ENCODE measurements at places on chromosomes 16 and 17. TPM values are rescaled to one million over a fixed set of nuclear protein-coding genes. Genes with fewer than 3 reads are reported as not detected.

DNA sequence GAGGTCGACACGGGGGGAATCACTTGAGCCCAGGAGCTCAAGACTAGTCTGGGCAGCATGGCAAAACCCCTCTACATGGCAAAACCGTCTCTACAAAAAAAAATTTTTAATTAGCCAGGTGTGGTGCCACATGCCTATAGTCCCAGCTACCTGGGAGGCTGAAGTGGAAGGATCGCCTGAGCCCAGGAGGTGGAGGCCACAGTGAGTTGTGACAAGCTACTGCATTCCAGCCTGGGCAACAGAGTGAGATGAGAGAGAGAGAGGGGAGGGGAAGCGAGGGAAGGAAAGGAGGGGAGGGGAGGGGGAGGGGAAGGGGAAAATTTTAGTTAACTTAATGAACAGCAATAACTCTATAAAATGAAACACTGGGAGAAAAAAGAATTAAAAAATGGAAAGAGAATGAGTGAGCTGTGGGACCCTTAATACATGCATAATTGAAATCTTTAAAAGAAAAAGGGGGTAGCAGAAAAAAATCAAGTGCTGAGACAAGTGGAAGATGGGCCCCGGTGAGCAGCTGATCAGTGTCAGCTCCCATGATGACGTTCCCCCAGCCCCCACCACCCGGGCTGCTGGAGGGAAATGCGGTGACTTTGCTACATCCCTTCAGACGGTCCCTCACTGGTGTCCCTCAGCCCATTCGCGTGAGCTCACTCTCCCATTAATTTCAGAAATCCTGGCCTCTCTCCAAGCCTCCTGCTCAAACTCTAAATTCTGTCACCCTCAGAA is 2.7 kb downstream of the ASGR2 start:
- DNase-seq, result no peak

The TCAP gene
- polyA plus RNA-seq, result 0.14 TPM

DNA sequence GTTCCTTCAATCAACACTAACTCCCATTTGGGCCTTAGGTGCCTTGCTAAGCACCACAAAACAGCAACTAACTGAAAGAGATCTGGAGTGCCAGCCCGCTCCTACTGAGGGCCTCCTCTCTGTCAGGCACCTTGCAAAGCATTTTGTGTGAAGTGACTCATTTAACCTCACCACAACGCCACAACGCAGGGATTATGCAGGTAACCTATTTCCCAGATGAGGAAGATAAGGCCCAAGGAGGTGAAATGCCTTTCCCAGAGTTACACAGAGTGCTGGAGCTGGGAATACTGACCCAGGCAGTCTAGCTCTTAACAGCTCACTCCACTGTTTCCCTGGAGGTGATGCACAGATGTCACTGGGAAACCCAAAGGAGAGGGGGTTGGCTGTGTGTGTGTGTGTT is 32.8 kb downstream of the DRC3 start:
- DNase-seq, result no peak

DNA sequence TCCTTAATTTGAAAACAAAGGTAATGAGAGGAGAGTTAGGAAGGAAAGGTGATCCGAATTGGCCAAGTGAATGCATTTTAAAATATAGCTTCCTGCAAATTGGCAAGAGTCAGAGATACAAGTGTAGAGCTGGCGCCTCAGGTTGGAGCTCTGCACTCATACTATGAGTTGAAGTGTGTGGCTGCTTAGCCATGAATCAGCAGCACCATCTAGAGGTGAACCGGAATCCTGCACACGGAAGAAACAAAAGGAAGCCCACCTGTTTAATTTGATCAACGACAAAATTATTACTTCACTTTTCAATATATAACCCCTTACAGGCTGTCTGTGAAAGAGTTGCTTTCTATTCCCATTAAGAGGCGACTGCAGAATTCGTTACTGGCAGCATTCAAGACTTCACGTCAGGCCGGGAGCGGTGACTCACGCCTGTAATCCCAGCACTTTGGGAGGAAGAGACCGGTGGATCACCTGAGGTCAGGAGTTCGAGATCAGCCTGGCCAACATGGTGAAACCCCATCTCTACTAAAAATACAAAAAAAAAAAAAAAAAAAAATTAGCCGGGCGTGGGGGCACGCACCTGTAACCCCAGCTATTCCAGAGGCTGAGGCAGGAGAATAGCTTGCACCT is 1253.7 kb upstream of the CDH8 start:
- DNase-seq, result no peak

DNA sequence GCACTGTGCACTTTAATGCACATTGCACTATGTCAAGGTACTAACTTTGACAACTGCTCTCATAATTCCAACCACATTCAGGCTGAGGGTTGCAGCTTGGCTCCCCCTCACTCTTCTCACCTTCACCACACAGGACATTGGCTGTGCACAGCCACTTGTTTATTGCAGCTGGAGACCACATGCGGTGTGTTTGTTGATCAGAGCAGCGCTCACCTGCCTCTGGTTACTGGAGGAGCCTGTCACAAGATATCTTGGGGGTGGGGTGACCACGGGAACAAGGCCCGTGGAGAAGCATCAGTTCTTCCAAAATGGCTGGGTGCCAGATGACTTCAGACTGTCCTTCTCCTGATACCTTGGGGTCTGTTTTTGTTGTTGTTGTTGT is 10.6 kb upstream of the CCL5 start:
- DNase-seq, result peak; percentile 78

The FOXO3B gene
- 3.4 TPM for polyA plus RNA-seq

DNA sequence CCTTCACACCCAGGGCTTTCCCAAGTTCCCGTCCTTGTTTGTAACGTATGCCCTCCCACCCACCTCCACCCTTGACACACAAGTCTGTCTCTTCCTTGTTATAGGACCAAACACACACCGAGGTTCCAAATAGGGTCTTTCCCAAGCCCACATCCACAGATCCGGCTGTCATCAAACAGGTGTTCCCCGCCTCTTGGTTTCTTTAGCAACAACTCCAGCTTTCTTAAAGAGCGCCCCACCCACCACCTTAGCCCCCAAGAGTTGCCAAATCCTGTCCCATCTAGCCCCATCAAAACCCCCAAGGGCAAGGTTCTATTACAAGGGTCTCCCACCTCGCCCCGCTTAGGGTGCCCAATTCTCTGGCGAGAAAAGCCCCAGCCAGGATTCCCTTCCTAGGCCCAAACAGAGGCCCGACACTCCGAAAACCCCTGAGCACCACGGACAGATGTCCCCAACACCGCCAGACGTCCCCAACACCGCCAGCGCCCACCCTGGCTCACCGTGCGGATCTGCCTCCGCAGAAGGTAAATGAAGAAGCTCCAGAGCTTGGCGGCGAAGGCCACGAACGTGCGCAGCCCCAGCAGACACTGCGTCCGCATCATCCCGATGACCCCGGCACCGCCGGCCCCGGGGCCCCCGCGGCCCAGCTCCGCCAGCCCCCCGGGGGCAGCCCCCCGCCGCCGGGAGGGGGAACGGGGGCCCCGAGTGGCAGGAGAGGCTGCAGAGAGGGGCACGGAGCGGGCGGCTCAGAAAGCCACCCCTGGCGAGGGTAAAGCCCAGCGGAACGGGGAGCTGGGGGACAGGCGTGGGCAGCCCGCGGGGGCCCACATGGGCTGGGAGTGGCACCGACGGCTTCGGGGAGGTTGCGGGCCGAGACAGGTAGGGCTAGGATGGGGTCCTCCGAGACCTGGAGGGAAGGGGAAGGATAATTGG is 573 bp downstream of the CTDNEP1 start:
- no peak for DNase-seq

DNA sequence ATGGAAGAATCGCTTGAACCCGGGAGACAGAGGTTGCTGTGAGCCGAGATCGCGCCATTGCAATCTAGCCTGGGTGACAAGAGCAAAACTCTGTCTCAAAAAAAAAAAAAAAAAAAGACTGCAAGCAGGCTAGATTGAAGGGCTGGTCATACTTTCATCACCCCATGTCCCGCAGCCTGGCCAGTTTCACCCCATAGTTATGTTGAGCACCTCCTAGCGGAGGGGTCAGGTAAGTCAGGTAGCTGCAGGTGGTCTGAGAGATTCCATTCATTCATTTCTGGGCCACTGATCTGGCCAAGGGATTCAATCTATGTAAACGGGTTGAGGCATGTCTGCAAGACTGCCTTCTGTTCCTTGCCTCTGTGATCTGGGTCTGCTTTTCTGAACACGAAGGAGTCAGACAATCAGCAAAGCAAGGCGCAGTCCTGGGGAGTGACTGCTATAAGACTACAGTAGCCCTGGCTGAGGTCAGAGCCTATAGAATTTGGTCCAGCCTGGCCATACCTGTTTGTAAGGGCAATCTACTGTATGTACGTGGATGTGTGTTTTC is 23.6 kb upstream of the BPTF start:
- no peak for DNase-seq

GRCh38 chr16:66927918-66928649 is 2.7 kb upstream of the RRAD start:
- DNase-seq, result no peak

DNA sequence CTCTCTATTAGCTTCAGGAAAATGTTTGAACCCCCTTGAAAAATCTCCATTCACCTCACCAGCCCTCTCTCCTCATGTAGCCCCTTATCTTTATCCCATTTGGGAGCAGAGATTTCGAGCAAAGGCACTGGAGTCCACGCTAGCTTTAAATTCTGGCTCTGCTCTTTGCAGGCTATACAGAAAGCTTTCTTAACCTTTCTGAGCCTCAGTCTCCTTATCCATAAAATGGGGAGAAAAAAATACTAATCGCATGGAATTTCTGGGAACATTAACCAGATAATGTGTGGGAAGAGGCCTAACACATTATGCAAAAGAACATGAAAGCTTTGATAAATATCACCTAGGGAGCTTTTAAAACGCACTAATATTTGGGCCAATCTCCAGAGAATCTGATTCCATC is 476.3 kb upstream of the CDH5 start:
- DNase-seq, result no peak

The SLC52A1 gene
- polyA plus RNA-seq, result 0.20 TPM

DNA sequence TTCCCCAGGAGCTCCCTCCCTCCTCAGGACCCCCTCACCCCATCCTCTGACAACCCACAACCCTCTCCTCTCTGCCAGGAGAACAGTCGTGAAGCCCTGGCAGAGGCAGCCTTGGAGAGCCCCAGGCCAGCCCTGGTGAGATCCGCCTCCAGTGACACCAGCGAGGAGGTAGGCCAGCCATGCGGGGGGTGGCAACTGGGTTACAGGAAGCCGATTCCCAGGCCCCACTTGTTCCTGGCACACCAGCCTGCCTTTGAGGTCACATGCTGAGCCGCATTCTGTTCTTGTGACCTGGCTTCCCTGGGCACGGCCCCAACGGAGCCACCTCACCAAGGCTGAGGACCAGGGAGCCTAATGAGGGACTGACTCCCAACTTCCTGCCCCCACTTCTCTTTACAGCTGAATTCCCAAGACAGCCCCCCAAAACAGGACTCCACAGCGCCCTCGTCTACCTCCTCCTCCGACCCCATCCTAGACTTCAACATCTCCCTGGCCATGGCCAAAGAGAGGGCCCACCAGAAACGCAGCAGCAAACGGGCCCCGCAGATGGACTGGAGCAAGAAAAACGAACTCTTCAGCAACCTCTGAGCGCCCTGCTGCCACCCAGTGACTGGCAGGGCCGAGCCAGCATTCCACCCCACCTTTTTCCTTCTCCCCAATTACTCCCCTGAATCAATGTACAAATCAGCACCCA is 7.9 kb downstream of the NAT9 start:
- DNase-seq, result no peak

GRCh38 chr17:41339571-41340172 is 11.0 kb downstream of the KRT33A start:
- DNase-seq, result no peak

DNA sequence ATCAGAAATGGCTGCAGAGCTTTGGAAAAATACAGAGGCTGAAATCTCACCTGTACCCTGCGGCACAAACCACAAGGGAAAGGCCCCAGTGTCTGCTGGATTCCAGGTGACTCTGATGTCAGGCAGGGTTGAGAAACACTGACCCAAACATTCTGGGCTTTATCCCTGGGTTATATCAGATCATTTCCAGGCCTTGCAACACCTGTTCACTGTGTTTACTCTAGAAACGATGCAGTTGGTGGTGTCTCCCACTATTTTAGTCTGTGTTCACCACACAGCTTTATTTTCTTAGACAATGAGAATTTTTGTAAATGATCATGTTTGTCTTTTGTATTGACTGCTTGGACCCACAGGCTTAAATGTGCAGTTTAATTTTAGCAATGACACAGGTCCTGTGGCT is 151.5 kb upstream of the SDK2 start:
- no peak for DNase-seq

DNA sequence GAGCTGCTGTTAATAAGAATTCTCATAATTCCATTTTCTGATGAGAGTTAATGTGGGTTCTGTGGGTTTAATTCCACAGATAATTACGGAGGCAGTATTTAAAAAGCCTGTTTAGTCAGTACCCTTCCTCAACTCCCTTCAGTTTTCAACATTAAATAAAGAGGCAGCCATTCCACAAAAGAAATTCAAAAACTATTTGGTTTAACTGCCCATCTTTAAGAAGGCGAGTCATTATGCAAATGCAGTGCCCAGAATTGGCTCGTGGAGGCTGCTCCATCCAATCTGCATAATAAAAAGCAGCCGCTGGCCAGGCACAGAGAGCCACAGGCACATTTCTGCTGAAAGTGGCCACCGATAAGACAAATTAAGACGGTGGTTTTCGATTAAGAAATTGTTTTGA is 194.4 kb upstream of the TOX3 start:
- DNase-seq, result no peak

DNA sequence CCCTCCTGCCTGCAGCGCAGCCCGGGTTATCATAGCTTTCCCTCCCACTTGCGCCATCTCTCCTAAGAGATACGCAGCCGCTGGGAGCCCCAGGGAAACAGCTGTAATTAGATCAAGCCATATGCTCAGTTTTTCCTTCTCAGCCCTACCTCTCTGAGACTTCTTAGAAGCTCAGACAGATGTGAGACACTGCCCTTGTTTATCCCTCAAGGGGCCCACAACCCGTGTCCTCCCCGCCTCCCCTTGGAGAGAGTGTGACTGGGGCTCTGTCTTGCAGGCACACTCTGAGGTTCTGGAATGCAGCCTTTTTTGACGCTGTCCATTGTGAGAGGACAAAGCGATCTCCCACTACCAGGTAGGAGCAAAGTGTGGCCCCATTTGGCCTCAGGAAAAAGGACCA is 31.2 kb downstream of the CIBAR2 start:
- DNase-seq, result no peak

DNA sequence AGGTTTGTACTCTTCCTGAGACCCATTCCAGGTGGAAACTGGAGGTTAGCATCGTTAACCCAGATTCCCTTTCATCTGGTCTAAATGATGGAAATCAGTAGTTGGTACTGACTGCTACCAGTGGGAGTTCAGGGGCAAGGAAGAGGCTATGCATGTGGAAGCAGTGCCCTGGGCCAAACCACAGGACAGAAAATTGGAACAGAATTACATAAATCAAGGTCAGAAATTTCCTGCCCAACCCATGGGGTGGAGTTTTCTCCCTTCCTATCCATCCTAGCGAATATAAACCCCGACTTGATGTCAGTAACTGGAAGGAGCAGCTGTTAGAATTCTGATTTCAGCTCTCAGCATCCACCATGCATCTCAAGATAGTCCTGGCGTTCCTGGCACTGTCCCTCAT is at the start of gene AOC2:
Gene AOC2, plus strand, starts transcription at position 310 of the 400 bp plus-strand sequence. Its CDS starts 47 bp downstream, at position 357.
- DNase-seq, result no peak
